CD4-positive, alpha-beta T cell treated with Interferon alpha-2 for 1 hour (primary cell): ENCODE measurements at places on chromosomes 13 and 19.

DNA sequence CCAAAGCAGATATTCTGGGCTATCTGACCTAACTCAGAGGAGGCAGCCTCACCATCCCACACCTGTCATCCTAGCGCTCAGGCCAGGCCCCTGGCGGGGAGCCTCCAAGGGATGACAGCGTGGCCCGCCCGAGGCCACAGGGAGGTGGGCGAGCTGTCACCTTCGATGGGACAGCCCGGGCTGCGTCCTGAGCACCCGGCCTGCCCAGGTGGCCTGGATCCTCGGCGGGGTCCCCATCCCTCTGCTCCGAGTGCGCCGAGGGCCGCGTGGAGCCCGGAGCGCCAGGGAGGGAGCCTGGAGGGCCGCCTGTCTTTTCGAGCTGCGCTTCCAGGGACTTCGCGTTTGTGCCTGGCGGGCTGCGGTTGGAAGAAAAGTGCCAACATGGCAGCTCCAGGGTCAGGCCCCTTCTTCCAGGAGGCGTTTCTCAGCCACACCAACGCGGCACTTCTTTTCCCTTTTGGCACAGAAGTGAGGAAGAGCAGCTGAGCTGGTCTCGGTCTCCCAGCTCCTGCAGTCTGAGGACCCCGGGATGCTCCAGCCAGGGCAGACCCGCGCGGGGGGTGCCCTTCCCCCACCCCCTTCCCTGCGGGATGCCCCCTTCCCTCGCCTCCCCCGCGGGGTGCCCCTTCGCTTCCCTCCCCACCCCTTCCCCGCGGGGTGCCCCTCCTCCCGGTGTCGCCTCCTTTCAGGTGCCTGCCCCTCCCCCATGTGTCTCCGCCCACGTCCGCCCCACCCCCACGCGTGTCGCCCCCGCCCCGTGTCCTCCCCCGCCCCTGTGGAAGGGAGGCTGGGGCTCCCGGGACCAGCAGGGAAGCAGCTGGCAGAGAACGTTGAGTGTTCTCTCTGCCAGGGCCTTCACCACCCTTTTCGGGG is 42.3 kb downstream of the GJA3 start:
- peak; percentile 62 for DNase-seq

GRCh38 chr13:73933795-73934194 is 200.4 kb downstream of the KLF12 start:
- no peak for DNase-seq

DNA sequence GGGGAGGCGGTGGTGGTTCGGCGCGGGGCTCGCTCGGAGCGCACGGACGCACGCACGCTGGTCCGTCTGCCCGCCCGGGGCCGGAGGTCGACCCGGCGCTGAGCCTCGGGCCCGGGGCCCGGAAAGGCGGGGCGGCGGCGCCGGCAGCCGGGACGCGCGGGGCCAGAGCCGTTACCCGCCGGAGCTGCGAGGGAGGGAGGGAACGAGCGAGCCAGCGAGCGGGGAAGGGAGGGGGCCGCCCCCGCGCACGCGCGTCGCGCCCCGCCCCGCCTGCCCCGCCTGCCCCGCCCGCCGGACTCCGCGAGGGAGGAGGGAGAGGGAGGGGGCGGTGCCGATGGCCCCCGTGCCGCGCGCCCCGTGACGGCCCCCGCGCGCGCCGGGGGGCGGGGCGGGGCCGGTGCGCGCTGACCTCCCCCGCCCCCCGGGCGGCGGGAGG is 15.0 kb downstream of the CIC start:
- DNase-seq, result peak; percentile 89

GRCh38 chr13:73517766-73518165 is 459.0 kb downstream of the KLF5 start:
- no peak for DNase-seq

DNA sequence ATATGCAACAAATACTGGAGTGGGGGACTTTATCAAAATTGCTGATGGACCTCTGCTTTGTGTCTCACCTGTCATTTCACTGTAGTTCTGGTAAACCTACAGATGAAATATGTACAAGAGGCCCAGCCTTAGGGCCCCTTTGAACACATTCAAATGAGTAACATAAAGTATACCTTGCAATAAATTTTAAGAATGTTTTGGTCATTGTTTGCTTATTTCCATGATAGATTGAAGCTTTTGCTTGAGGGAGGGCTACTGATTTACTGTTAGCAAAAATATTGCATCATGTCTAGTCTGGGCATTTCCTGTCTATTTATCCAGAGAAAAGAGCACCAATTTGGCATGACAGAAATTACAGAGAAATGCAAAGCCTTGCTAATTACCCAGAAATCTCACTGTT is 705.5 kb upstream of the PCDH9 start:
- DNase-seq, result no peak
